ENCODE measurements at places on chromosomes 1 and 21.

GRCh38 chr21:36807422-36807928 is 108.6 kb downstream of the SIM2 start:
- no peak for DNase-seq

DNA sequence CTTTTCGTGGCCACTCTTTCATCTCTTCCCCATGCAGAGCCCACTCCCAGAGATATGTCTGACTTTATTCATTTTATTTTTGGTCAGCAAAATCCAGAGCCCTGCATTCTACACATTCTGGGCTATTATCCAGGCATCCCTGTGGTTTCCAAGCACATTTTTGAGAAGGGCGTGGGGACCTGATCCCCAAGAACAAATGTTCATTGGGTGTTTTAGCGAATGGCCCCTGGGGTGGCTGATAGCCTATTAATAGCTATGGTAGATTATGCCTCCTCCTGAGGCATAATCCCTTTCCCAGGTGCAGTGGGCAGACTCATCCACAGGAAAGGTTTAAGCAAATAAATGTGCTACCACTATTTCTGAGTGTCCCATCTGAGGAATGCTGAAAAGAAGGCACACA is 511.8 kb upstream of the USP24 start:
- no peak for DNase-seq

GRCh38 chr1:23019863-23020625 is 776 bp downstream of the KDM1A start:
- DNase-seq = no peak

DNA sequence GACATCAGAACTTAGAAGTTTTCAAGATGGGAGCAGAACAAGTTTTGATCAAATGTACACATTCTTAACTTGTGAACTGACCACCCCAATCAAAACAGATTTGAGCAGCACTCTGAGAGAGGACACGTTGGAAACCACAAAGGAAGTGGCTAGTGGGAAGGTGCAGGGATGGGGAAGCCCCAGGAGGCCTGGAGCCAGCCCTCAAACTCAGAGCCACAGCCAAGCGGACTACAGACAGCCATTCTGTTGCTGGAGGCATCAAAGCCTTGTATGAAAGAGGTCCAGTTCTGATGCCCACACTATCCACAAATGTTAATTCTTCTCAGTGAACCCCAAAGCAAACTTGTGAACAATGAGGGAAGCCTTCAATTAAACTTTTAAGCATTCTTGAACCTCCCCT is 143.6 kb upstream of the RAB4A start:
- DNase-seq = no peak

DNA sequence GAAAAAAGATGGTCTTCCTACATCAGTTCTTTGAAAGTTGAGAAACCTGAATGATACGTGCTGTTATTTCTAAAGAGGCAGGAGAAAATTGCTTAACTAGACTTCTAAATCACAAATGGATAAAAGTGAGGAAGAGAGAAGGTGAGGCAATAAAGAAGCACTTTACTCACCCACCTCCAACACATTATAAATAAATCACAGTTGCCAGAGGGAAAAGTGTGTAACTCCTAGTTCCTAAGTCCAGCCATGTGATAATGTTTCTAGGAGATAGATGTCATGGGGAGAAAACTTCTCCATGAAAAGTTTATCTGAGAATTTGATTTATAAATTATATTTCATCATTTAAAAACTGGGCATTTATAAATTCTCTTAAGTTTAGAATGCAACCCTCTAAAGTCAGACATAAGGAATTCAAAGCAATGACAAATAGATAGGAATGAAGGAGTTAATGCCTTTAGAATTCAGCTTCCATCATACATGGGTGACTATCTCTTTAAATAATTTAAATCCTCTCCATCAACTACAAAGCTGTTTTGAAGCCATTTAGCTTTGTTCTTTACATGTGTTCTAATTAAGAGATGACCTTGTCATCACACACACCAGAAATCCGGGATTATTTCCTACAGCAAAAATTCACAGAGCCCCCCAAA is 60.0 kb downstream of the NRIP1 start:
- no peak for DNase-seq

DNA sequence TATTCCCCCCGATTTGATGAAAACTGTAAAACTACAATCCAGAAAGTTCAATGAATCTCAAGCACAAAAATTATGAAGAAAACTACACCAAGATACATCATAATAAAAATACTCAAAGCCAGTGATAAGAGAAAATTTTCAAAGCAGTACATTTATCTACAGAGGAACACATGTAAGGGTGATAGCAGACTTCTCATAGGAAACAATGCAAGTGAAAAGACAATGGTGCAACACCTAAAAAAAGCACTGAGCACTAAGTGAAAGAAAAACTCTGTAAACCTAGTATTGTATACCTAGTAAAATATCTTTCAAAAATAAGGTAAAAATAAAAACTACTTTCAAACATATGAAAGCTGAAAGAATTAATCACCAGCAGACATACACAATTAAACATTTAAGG is 76.1 kb upstream of the IRF2BP2 start:
- DNase-seq = no peak
